ENCODE measurements at places on chromosomes 16 and 17.
A peak's percentile ranks its signal among the peaks of the same experiment; 100 is the strongest.

GRCh38 chr17:16439303-16439791 is 24.0 kb downstream of the TRPV2 start:
- peak; percentile 9 for ATAC-seq

DNA sequence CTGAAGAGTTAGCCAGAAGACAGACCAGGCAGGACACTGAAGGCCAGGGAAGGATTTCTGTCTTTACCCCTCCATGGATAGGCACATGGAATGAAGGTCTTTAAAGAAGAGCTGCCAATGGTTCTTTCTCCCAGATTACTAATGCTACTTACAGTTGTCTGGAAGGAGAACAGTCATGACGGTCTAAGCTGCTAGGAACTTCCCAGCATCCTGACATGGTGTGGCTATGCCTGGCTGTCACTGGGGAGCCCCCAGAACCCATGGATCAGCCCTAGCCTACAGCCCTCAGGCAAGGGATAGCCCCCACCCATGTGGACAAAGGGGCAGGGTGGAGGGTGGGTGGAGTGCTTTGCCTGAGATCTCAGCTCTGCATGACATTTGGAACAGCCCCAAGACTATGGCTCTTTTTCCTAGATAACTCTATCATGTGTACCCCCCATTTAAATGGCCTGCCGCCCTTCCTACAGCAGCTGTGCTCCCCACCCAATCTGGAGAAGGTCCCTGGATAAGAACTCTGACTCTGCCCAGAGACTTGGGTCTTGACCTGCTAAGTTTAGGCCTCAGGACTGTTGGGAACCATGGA is 9.2 kb upstream of the KAT7 start:
- no peak for ATAC-seq

DNA sequence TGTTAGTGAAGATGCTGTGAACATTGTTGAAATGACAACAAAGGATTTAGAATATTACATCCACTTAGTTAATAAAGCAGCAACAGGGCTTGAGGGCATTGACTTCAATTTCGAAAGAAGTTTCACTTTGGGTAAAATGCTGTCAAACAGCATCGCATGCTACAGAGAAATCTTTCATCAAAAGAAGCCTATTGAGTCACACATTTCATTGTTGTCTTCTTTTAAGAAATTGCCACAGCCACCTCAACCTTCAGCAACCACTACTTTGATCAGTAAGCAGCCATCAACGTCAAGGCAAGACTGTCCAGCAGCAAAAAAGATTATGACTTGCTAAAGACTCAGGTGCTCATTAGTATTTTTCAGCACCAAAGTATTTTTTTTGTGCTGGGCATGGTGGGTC is 13.2 kb upstream of the MAP2K6 start:
- ATAC-seq: no peak

- no peak for ATAC-seq
Observed at GRCh38 chr16:65618931-65619330, 497.1 kb upstream of the CDH11 start.

DNA sequence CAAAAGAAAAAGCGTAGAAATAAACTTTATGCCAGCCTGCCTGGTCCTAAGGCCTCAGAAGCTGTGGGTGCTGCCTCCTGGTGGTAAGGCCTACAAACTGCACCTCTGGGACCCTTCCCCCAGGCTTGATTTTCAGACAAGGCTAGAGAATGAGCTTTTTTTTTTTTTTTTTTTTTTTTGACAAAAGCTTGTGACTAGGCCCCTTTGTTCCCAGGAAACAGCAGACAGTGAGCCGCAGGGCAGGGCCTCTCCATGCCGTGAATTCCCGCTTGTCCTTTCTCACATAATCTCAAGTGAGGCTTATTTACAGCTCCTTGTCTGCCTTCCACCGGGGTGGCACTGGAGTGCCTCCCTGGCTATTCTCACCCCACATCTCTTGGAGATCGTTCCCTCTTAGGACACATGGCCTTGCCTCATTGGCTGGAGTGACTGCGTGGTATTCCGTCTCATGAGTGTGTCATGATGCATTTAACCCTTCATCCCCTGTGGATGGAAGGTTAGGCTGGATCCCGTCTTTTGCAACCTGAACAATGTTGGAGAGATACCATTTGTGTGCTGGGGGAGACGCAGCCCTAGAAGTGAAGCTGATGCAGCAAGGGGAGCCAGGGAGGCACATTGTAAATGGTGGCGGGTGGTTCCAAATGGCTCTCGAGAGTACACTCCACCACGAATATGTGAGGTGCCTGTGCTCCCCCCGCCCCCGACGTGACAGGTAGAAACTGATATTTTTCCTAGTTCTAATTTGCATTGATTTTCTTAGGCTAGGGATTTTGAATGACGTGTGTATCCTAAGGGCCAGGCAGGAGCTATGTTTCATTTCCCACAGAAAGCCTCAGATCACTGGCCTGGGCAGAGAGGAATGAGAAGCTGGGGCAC is 49.6 kb downstream of the USP22 start:
- ATAC-seq: peak; percentile 62

- ATAC-seq: peak; percentile 82
Observed at GRCh38 chr17:7922845-7923628, 6.6 kb downstream of the KCNAB3 start.

- no peak for ATAC-seq
Observed at GRCh38 chr17:76504117-76504516, 2.9 kb upstream of the RHBDF2 start.

DNA sequence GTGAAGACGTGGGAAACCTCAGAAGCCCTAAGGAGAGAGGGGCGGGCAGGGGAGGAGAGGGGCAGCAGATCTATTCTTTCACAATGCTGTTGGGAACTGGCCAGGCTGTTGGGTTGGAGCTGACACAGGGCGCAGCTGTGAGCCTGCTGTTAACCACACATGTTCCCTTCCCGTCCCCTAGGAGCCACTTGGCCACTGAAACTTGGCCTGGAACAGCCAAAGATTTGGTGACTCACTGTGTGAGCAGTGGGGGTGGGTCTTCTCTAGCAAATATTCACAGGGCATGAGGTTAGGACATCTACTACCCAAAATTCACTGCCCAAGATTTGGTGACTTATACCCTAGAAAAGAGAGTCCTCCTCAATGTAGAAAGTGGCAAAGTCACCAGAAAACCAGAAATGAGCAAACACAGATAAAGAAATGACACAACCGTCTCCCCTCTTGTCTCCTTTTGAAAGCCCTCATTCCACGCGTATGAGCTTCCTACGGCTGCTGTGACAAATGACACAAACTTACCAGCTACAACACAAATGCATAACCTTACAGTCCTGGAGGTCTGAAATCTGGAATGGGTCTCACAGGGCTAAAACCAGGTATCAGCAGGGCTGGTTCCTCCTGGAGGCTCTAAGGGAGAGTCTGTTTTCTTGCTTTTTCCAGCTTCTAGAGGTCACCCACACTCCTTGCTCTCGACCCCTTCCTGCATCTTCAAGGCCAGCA is 6.3 kb downstream of the TBC1D16 start:
- no peak for ATAC-seq
